ENCODE measurements at places on chromosomes 3 and 15.

DNA sequence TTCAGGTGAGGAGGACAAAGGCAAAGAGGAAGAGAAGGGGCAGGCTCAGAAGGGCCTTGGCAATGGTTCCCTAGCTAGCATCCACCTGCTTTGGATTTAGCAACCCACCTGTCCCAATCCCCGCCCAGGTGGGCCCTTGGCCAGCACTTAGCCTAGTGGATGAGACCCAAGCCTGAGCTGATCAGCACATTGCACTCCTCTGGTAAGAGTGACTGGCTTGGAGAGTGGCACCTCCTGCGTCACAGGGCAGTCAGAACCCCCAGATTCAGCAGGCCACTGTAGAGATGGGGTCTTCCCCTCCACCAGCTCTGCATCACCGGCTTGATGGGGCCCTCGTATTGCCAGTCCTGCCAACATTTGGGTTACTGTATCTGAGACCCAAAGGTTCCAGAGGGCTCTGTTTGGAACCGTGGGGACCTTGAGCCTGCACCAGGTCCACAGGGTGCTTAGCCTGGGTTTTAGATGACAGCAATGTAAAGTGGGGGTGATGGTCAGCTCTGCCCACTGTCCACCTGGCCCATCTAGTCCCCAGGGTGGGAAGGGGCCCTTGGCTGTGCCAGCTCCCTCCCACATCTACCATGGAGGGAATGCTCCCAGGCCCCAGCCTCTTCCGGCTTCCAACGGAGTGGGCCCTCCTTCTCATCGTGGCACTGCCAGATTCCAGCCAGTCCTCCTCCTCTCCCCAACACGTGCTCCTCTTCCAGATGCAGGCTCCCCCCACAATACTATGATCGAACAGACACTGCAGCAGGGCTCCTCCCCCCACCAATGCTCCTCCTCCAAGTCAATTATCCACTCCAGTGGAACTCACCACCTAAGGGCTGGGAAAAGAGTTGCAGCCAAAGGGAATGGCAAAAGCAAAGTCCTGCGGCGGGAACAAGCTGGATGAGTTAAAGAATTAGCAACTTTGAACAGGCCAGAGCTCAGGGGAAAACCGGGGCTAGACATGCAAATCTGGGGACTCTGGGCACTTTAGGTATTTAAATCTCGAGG, 45.7 kb downstream of the LHFPL4 start:
- no peaks in the 10 kb centered on the region for H3K4me1 ChIP-seq
- no peak for DNase-seq
- no peaks in the 10 kb centered on the region for H3K36me3 ChIP-seq
- H3K27me3 ChIP-seq: peaks cover 26% of the 10 kb centered on the region

DNA sequence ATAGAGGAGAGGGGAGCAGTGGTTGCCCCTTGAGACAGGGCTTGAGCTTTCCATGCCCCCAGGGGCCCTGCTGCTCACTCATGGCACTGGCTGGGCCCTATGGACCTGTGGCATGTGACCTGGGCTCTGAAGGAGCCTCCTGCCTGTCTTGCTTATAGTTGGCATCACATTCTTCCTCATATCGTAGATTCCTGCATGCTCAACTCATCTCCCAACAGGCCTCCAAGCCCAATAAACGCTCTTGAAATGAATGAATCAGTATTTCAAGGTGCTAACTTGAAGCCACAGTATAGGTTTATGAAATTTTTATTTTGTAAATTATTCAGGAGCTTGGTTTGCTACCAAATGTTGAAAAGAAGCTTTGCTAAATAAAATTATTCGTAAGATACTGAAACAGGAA, 93.3 kb upstream of the SLC7A14 start:
- H3K36me3 ChIP-seq: no peaks in the 10 kb centered on the region
- no peak overlapping the region for H3K27ac ChIP-seq
- no peaks in the 10 kb centered on the region for H3K4me1 ChIP-seq
- peaks cover 16% of the 10 kb centered on the region for H3K27me3 ChIP-seq
- DNase-seq: no peak
- no peak overlapping the region for H3K4me3 ChIP-seq

- no peak overlapping the region for H3K4me3 ChIP-seq
- no peaks in the 10 kb centered on the region for H3K36me3 ChIP-seq
- DNase-seq: peak; percentile 74
- no peak overlapping the region for H3K27ac ChIP-seq
- H3K27me3 ChIP-seq: no peaks in the 10 kb centered on the region
- H3K4me1 ChIP-seq: peaks cover 7% of the 10 kb centered on the region
These were observed 37.6 kb downstream of the VIPR1 start for GRCh38 chr3:42539871-42540714.

DNA sequence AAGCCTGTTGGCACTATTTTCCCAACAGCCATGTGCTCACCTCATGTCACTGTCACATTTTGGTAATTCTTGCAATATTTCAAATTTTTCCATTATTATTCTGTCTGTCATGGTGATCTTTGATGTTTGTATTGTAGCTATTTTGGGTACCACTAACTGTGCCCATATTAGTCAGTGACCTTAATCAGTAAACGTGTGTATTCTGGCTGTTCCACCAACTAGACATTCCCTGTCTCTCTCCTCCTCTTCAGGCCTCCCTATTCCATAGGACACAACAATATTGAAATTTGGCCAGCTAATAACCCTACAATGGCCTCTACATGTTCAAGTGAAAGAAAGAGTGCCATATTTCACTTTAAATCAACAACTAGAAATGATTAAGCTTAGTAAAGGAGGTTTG, 88.6 kb downstream of the OPA1 start:
- H3K27ac ChIP-seq: no peak overlapping the region
- peaks cover 10% of the 10 kb centered on the region for H3K4me1 ChIP-seq
- no peak for DNase-seq
- peaks cover 62% of the 10 kb centered on the region for H3K36me3 ChIP-seq
- no peak overlapping the region for H3K4me3 ChIP-seq

DNA sequence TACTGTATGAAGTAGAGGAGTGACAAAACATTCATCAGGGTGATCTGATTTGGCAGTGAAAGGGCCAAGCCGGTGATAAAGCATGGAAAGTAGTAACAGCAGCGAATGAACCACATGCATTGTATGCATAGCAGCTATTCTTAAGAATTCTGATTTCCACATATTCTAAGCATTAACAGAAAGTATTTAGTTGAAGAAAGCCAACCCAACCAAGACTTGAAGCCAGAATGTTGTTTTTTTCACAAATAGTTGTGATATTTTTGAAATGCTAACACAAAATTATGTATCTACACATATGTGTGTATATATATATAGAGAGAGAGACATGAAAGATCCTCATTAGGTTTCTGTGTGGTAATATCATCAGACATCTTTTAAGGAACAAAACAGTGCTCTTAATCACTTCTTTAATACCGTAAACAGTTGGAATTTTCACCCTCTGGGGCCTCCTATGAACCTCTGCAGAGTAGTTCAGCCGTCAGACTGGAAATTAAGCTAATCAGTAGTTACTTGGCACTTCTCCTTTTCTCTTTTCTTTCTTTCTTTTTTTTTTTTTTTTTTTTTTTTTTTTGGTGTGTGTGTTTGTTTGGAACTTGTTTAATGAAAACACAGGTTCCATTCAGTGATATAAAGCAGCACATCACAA, 139.6 kb downstream of the CMSS1 start:
- no peaks in the 10 kb centered on the region for H3K36me3 ChIP-seq
- H3K27ac ChIP-seq: no peak overlapping the region
- H3K4me1 ChIP-seq: peaks cover 3% of the 10 kb centered on the region

DNA sequence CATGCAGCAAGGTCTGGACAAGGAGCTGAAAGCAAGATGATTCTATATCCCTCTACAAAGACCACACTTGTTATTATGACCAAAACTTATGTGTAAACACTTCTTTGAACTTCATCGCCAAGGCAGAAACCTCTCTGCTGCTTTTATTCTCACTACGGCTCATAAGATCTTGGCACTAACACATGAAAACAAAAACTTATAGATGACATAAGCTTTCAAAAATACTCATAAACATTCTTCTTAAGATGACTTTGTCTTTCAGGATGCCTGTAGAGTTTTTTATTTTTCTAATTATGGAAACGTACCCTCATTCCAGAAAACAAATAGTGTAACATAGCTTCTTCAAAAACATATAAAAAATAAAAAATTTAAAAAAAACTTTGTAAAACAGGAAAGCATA, 12.5 kb upstream of the C15orf61 start:
- peaks cover 4% of the 10 kb centered on the region for H3K4me1 ChIP-seq
- H3K27me3 ChIP-seq: no peaks in the 10 kb centered on the region
- peaks cover 34% of the 10 kb centered on the region for H3K36me3 ChIP-seq
- no peak overlapping the region for H3K4me3 ChIP-seq
- H3K27ac ChIP-seq: no peak overlapping the region

- H3K27ac ChIP-seq: no peak overlapping the region
- peaks cover 53% of the 10 kb centered on the region for H3K4me1 ChIP-seq
- no peak for DNase-seq
- H3K36me3 ChIP-seq: no peaks in the 10 kb centered on the region
These were observed 58.5 kb downstream of the CCNL1 start for GRCh38 chr3:157101486-157101885.

- H3K27me3 ChIP-seq: no peaks in the 10 kb centered on the region
- no peaks in the 10 kb centered on the region for H3K4me1 ChIP-seq
- H3K4me3 ChIP-seq: no peak overlapping the region
- no peak overlapping the region for H3K27ac ChIP-seq
- DNase-seq: no peak
- peaks cover 85% of the 10 kb centered on the region for H3K36me3 ChIP-seq
These were observed 172.2 kb downstream of the ATP10A start for GRCh38 chr15:25690673-25691543.

DNA sequence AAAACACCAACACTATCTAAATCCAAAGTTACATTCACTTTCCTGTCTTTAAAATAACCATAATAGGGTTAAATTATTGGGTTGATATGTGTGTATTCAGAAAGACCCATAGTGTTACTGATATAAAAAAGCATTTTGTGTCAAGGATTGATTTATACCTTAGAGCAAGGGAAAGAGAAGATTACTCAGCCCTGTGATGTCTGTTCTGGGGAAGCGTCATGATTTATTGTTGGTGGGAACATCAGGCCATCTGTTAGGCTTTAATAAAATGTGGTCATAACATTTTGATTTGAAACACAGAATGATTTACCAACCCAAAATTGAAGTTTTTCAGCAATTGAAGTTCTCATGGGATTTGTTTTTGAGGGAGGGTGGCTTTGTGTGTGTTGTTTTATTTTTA, 33.2 kb downstream of the SIDT1 start:
- peaks cover 22% of the 10 kb centered on the region for H3K4me1 ChIP-seq
- H3K27ac ChIP-seq: no peak overlapping the region
- DNase-seq: no peak
- no peak overlapping the region for H3K4me3 ChIP-seq

DNA sequence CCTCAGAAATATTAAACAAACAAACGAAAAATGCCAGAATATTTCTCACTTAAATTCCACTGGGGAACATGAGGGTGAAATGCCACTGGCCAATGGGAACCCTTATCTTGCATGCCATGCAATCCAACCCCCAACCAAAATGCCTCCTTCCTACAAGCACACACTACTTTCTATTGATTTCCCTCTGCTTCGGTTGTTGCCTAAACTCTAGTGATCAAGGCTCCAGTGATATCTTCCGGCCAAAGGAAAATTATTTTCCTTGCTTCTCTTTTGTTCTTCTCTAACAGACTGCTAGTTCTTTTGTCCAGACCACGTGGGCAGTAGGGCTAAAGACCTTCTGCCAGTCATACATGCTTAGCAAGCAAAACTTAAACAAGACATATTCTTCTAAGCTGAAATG, 115.7 kb downstream of the TMCC1 start:
- peaks cover 1% of the 10 kb centered on the region for H3K4me1 ChIP-seq
- H3K4me3 ChIP-seq: no peak overlapping the region
- no peak overlapping the region for H3K27ac ChIP-seq

DNA sequence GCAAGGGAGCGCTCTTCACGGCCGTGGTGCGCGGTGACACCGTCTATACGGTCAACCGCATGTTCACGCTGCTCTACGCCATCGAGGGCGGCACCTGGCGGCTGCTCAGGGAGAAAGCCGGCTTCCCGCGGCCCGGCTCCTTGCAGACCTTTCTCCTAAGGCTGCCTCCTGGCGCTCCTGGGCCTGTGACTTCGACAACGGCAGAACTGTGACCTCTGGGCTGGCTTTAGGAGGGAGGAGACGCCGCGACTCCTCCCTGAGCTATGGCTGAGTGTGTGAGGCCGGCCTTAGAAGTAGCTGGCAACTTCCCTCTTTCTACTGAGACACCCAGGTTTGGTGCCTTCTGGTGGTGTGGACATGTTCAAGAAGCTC, 1.4 kb downstream of the KBTBD13 start:
- DNase-seq: peak; percentile 72
- no peaks in the 10 kb centered on the region for H3K36me3 ChIP-seq
- peaks cover 44% of the 10 kb centered on the region for H3K27me3 ChIP-seq
- peaks cover 18% of the 10 kb centered on the region for H3K4me1 ChIP-seq
- no peak overlapping the region for H3K4me3 ChIP-seq

DNA sequence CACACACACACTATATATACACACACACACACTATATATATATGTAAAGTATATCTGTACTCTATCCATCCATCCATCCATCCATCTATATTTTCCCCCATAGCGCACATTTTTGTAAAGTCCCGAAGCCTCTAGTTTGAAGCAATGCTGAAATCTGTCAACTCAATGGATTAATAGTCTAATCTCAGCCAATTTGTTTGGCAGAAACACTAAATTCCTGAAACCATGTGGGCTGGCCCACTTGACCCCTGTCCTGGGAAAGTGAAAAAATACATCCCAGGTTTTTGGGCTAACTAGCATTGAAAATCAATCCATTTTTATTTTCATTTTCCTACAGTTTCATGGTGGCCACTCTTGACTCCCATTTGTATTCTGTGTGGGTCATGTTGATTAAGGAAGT, 166.7 kb downstream of the SLCO3A1 start:
- no peaks in the 10 kb centered on the region for H3K27me3 ChIP-seq
- H3K4me3 ChIP-seq: no peak overlapping the region
- H3K36me3 ChIP-seq: no peaks in the 10 kb centered on the region
- H3K4me1 ChIP-seq: peaks cover 31% of the 10 kb centered on the region
- no peak overlapping the region for H3K27ac ChIP-seq

DNA sequence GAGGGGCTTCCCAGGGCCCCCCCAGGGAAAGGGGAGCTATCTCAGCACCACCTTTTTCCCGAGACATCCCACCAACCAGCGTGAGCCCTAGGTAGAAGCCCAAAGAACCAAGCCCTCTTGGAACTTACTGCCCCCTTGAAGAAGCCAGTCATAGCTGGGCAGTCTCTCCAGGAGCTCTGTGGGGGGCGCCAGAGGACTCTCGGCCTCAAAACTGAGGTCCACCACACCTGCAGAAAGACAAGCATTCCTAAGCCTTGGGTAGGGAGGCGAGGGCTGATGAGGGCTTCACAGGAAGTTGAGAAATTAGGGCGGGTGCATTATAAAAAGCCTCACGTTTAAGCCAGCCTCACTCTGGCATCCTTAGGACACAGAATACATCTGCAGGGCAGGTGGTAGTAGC, 9.0 kb downstream of the SSUH2 start:
- no peak for DNase-seq
- no peaks in the 10 kb centered on the region for H3K36me3 ChIP-seq
- peaks cover 8% of the 10 kb centered on the region for H3K27me3 ChIP-seq
- H3K4me3 ChIP-seq: no peak overlapping the region
- no peaks in the 10 kb centered on the region for H3K4me1 ChIP-seq

GRCh38 chr3:42369832-42370231, 40.6 kb downstream of the LYZL4 start:
- H3K27me3 ChIP-seq: no peaks in the 10 kb centered on the region
- DNase-seq: no peak
- no peak overlapping the region for H3K4me3 ChIP-seq
- peaks cover 6% of the 10 kb centered on the region for H3K4me1 ChIP-seq
- no peaks in the 10 kb centered on the region for H3K36me3 ChIP-seq
